ENCODE measurements at places on chromosomes 4 and X.

GRCh38 chr4:151719956-151720334 lies 40.9 kb downstream of the GATB start:
- DNase-seq: no peak

DNA sequence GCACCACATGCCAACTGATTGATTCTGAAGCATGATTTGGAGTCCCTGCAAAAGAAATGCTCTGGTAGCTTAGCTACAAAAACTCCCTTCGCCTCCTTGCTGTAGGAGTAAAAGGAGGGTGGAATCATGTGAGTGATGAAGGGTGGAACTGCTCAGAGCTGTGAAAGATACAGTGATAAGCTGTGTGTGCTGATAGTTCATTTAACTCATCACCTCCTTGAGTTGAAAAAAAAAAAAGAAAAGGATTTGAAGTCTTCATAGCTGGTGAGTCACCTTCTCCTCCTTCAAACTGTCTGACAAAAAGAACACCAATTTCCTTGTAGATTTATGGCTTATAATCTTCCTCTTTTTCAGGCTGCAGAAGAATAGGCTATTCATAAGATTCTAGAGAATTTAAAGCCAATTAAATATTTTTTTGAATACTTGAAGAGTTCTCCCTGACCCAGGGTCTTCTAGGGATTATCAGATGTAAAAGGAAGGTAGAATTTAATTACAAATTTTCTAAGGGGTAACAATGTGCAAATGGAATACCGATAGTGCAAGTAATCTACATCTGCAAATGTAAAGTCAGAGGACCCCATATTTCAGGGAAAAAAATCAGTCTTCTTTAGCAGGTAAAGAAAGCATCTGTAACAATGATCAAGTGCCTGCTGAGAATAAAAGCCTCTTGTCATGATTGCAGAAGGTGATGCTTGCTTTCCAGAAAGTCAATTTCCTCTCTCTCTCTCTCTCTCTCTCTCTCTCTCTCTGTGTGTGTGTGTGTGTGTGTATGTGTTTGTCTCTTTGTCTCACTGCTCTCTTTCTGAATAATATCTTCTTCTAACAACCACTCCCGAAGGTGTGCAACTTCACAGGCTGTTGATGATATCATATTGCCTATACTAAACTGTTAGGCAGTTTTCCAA lies 208.8 kb upstream of the VEGFC start:
- DNase-seq: no peak

DNA sequence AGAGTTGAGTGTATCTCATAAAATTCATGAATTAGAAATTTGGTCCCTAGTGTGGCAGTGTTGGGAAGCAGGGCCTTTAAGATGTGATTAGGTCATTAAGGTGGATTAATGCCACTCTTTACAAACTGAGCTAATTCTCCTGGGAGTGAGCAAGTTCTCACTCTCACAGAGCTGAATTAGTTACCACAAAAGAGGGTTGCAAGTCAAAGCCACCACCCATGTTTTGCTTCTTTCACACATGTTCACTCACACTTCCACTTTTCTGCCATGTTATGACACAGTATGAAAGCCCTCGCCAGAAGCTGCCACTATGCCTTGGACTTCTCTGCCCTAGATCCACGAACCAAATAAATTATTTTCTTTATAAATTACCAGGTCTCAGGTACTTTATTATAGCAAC lies 332.1 kb downstream of the ARAP2 start:
- DNase-seq: no peak

GRCh38 chrX:110037178-110037577 lies 34.3 kb downstream of the TMEM164 start:
- no peak for DNase-seq

DNA sequence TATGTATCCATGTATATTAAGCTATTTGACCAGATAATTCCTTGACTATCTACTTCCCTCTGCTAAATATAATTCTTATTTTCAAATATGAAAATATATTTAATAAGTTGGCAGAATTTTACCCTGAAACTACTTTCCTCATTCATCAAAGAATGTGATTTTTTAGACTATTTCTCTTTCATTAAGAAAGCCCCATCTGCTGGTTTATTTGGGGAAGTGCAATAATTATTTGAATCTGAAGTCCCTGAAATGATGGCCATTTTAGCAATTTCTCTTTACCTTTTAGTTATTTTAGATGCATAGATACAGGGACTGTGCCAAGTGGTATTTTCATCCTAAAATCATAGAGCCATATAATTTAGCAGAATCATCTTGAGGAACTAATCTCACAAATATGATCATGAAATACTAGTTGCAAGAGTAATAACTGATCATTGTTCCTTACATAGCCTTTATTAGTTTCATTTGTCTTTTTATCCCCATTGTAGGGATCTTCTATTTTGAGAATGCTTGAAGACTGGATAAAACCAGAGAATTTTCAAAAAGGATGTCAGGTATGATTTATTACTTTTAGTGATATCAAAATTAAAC lies 39.0 kb downstream of the ENPEP start:
- peak; percentile 20 for DNase-seq

GRCh38 chr4:119162174-119162573 lies 26.5 kb downstream of the MYOZ2 start:
- DNase-seq: no peak

GRCh38 chrX:19070555-19070994 lies 51.7 kb downstream of the ADGRG2 start:
- no peak for DNase-seq

GRCh38 chr4:12200226-12200625 lies 771.5 kb upstream of the HS3ST1 start:
- DNase-seq: no peak

DNA sequence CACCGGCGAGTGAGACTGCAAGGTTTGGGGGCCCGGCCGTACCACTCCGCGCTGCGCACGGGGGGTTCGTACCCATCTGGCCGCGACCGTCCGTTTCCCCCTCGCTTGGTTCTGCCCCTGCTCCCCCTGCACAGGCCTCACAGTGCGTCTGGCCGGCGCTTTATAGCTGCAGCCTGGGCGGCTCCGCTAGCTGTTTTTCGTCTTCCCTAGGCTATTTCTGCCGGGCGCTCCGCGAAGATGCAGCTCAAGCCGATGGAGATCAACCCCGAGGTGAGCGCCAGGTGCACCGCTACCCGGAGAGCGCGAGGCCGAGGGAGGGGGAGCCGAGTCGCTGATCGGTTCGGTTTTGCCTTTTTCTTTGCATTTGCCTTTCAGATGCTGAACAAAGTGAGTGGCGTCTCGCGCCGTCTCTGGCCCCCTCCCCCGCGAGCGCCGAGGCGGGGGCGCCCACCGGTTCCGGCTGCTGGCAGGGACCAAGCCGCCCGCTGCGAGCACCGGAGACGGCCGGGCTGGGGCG lies at the start of gene UCHL1:
Gene UCHL1, plus strand, starts transcription at position 189 of the 517 bp plus-strand sequence. Its CDS starts 49 bp downstream, at position 238.
- no peak for DNase-seq

DNA sequence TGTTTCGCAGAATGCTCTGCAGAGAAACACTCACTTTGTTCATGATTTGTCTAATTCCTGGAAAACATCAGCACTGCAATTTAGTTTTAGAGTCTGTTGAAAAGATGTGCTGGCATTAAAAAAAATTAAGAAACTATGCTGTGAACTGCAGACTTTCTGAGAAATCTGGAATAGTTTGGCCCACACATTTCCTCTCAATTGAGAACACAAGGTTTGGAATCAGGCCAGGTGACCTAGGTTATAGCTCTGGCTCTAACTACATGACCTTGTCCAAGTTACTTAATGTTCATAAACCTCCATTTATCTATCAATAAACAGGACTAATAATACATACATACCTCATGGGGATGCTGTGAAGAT lies 61.4 kb upstream of the ENPEP start:
- DNase-seq: no peak

GRCh38 chr4:156515295-156515694 lies 456.3 kb downstream of the PDGFC start:
- no peak for DNase-seq

Data from muscle of arm (tissue), 14 donors.